ENCODE measurements at places on chromosomes 11 and 22. TPM values are rescaled to one million over a fixed set of nuclear protein-coding genes. Genes with fewer than 3 reads are reported as not detected.

GRCh38 chr11:46472662-46472994, 81.1 kb upstream of the CHRM4 start:
- DNase-seq, result no peak

Gene CECR2
- total RNA-seq, result not detected

DNA sequence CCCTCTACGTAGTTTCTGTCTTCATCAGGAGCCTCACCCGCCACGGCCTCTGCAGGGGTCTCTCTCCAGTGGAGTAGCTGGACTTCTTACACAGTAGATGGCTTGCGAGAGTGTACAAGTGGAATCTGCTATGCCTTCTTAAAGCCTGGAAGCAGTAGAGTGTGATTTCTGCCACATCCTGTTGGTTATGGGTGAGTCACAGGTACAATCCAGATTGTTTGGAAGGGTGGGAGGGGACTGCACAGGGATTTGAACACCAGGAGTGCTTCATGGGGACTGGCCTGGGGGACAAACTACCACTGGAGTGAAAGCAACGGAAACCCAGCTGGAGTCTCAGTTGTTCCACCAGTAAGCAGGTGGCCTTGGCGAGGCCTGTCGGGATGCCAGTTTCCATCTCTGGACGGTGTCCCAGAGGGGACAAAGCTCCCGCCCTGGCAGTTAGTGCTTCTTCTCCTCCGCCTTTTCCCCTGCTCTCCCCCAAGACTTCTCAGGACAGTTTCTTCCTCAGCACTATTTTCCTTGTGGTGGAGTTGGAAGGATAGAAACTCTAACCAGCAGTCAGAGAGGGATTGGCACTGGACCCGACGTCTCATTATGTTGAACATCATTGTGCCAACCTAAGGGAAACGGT, 85.0 kb upstream of the RCN1 start:
- DNase-seq, result peak; percentile 95

DNA sequence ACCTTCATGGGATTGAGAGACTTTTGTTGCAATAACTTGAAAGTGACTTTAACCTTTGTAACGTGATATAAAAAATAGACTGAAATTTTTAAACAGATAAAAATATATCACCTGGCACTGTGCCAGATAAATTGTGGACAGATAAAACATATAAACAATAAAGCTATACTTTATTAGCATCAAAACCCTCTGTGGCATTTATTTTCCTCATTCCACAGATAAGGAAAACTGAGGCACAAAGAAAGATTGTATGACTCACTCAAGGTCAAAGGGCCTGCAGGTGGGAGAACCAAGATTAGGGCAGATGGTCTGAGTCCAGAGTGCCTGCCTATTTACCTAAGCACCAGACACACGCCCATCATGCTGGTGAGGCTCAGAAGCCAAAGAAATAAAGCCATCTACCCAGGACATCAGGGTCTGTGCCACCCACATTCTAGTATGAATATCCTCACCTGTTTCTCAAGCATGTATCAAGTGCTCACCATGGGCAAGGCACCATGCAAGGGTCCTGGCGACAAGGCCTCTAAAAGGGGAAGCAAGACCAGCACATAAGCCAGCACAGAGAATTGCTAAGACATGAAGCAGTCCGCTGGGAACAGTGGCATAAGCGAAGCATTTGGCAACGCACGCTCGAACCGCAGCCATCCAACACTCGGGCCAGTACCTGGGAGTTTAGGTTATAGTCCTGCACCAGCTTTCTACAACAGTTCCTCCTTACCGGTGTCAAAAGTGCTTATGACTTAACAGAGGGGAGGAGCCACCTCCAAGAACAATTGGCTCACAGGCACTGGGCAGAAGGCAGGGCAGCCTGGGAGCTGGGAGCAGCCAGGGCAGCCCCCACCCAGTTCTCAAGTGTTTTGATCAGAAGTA, 17.6 kb downstream of the MYH9 start:
- peak; percentile 62 for DNase-seq

Gene RBM14
- 53.4 TPM for total RNA-seq

DNA sequence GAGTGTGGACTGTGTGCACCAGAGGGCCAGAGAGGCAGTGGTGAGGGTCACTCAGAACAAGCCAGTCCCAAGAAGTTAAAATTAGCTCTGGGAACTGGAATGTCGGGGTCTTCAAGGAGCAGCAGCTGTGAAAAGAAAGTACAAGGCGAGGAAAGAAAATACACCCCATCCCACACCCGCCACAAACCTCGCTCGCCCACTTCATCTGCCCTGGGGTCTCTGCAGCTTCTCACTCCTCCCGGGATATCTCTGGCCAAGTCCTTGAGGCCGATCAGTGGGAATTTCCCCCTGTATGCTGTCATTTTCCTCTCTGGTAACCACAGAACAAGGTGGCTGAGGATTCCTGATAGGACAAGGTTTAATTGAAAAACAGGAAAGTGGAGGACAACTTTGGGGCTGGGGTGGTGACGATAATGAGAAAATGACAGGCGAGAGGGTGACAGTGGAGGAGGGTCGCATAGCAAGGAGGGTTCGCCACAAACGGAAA, 36.3 kb upstream of the TIMP3 start:
- no peak for DNase-seq

Gene JAML
- not detected for total RNA-seq

GRCh38 chr22:23485490-23485889, 94.6 kb downstream of the IGLL1 start:
- no peak for DNase-seq

- DNase-seq, result no peak
These were observed 45.2 kb downstream of the SERGEF start for GRCh38 chr11:17967661-17968060.

Gene OR6A2
- not detected for total RNA-seq

Gene BCO2
- 1.0 TPM for total RNA-seq

DNA sequence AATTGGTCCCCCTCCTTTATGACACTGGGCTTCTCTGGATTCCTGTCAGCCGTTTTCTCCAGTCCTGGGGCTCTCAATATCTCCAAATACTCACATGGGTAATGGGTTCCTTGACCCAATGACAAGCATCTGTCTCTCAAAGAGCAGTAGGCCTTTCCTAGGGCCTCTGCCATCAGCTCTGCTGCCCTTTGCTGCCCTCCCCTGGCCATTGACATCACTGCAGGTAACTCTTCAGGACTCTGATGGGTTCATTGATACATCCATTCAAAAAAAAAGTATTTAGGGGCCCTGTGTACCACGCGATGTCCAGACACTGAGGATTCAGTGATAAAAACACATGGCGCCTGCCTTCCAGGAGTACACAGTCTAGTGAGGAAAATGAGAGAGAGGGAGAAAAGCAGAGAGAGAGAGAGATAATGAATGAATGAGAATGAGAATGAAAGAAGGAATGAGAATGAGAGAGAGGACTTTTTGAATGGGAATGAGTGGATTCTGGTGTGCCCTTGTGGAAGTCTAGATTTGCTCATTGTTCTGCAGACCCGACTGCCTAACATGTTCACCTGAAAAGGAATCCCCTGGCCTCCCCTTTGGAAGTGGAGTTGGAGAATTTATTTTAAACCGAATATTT, 42.6 kb upstream of the OLFML1 start:
- DNase-seq, result peak; percentile 58

GRCh38 chr22:39207141-39208012, 37.4 kb downstream of the PDGFB start:
- peak; percentile 37 for DNase-seq

DNA sequence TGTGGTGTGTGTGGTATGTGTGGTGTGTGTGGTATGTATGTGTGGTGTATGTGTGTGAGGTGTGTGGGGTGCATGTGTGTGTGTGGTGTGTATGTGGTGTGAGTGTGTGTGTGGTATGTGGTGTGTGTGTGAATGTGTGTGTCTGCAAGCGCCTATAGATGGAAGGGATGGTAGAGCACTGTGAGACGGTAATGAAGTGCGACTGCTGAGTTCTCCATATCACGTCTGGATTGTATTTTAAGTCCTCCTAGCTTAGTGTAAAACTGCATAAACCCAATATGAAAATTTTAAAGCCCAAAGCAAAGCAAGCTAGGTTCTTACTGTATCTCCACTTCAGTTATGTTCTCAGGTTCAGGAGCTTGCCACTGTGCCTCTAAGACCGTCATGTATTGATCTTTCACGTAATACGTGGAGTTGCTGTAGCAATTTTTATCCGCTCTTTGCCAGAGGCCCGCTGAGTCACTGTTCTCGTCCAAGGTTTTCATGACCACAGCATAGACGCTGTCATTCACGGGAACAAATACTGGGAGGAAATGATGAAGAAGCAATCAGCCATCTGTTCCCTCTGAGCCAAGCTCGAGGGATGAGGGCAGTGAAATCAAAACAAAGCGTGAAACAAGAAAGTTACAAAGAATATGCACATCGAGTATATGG, 5.5 kb downstream of the PLET1 start:
- DNase-seq, result peak; percentile 83

- DNase-seq, result peak; percentile 72
These were observed 53.4 kb downstream of the FAM181B start for GRCh38 chr11:82680252-82680651.

GRCh38 chr11:107702723-107703122, 9.1 kb downstream of the SLN start:
- DNase-seq, result peak; percentile 64

Data from M059J (cell line).